Right renal pelvis (tissue), 4 donors: ENCODE measurements at places on chromosomes 13 and 19. TPM values are rescaled to one million over a fixed set of nuclear protein-coding genes. Genes with fewer than 3 reads are reported as not detected.

ZNF177 gene
- 10.6 TPM for polyA plus RNA-seq

CBY2 gene
- 1.2 TPM for polyA plus RNA-seq

SOX1 gene
- polyA plus RNA-seq, result not detected

NLRP4 gene
- not detected for polyA plus RNA-seq

EMP3 gene
- 71.9 TPM for polyA plus RNA-seq

TUBGCP3 gene
- 33.5 TPM for polyA plus RNA-seq

OR7C1 gene
- 0.31 TPM for polyA plus RNA-seq

RGS9BP gene
- 0.21 TPM for polyA plus RNA-seq

KLK2 gene
- 0.24 TPM for polyA plus RNA-seq

GNG8 gene
- polyA plus RNA-seq, result 2.9 TPM

ZNF723 gene
- polyA plus RNA-seq, result not detected
